ENCODE measurements at places on chromosomes 2 and 18.
A peak's percentile ranks its signal among the peaks of the same experiment; 100 is the strongest.

DNA sequence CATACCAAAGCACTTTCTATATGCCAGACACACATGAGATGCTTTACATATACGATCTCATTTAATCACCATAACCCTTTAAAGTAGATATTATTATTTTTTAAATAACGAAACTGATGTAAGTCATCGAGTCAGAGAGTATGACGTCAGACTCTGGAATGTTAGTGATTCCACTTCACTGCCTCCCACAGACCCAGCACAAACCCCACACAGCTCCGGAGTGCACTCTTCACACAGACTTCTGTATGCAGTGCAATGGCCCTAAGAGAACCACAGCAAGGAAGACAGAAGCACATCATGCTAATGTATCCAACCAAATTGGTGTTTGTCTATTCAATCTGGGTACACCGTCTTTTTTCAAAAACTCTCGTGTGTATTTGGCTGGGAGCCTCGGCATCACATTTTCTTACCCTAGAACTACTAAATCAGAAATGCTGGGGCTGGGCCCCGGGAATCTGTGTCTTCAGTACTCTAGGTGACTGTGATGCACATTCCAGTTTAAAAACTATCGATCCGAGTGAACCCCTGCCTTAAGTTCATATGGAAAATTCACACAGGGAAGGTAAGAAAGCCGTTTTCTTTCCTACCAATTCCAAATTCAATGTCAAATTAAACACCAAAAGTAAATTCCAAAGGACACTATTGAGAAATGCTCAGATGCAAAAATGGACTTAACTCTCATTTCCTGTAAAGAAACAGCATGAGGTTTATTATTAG, 117.7 kb upstream of the ACVR1C start:
- ATAC-seq, result no peak

- ATAC-seq, result no peak
Observed at GRCh38 chr2:195472501-195473234, 184.4 kb upstream of the SLC39A10 start.

GRCh38 chr2:101596333-101596732, 101.2 kb upstream of the MAP4K4 start:
- ATAC-seq, result no peak

DNA sequence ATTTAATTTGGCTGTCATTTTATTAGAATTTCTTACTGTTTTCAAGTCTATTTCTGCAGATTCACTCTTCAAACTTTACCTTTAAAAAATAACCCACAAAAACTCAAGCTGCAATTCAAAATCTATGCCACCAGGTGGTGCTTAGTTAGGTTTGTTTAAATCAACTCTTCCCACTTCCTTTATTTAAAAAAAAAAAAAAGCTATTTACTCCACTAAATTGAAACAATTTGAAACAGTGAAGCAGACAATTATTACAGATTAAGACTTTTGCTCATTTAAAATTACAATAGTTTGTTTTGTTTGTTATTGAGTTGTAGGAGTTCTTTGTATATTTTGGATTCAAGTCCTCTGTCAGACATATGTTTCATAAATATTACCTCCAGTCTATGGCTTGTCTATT, 300.0 kb downstream of the PDE11A start:
- ATAC-seq, result no peak

DNA sequence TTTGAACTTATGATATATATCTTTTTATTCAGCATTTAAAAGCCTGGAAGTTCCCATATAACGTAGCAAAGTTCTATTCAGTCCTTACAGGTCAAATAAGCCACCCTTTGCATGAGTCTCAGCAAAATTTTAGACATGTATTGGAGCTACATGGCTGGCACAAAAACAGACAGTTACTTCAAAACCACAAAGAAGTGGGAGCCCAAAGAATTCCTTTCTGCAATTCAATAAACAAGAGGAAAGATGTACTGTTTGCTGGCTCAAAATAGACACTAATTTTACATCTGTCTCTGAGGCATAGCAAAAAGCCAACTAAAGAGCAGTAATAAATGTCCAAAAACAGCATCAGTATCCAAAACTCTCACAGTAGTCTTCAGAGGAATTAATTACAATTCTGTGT, 87.0 kb downstream of the ZEB2 start:
- ATAC-seq, result no peak

DNA sequence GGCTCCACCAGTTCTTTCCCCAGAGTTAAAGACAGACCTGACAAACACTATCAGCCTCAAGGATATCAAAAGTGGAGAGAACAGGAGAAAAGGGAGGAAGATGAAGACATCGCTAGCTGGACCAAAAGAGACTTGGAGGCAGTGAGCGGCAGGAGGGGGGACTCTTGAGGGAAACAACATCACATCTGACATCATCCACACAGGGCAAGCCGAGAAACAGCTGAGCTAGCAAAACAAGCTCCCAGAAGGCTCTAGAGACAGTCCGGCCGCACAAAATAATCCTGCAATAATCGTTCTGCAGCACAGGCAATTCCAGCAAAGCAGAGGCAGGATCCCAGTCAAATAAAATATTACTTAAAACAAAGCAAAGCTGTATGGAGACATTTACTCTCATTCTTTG, 239.8 kb downstream of the EN1 start:
- ATAC-seq, result no peak

DNA sequence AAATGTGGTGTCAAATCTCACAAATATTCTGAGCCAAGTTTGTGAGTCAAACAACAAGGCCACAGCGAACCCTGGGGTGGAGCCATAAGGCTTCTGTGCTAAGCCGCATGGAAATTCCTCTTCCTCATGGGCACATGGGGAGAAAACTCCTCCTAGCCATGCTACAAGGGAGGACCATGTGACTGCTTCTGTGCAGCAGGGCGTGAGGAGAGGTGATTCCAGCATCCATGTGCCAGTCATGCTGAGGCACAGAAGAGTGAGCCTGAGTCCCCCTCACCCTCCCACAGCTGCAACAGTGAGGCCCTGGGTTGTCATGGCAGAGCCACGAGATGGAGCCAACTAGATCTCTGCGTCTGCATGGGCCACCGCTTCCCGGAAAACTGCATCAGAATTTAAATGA, 488.8 kb upstream of the RAB6C start:
- no peak for ATAC-seq

DNA sequence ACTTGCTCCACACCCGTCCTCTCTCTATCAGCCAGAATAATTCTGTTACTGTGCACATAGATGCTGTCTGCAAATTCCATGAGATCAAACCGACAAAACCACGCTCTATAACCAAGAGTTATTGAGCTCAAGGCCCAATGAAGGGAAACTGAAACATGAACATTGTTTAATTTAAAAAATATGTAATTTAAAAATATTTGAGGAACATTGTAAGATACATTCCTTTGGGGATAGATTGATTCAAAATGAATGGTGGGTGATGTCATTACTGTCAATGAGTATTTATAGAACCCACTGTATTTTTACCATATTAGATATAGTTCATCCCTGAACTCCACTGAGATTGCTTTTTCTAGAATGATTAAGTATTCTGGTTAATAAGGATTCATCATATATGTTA, 50.4 kb downstream of the NCKAP5 start:
- no peak for ATAC-seq

- no peak for ATAC-seq
Observed at GRCh38 chr2:215764441-215765048, 248.8 kb downstream of the MREG start.

DNA sequence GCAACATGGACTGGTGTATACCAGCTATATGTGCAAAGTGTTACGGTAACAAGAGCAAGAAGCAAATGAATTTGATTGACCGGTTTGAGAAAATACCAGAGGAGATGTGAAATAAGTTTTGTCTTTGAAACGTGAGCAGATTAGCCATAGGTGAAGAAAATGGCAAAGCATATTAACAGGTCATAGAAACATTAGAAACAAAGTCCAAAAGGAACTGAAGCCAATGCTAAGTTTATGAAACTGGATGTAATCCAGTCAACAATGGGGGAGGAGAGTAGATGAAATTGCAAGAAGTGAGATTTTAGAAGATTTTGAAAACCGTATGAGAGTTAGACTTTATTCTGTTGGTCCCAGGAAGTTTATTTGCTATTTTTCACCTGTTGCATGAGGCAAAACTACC, 1315.4 kb upstream of the CHAC2 start:
- ATAC-seq, result no peak

DNA sequence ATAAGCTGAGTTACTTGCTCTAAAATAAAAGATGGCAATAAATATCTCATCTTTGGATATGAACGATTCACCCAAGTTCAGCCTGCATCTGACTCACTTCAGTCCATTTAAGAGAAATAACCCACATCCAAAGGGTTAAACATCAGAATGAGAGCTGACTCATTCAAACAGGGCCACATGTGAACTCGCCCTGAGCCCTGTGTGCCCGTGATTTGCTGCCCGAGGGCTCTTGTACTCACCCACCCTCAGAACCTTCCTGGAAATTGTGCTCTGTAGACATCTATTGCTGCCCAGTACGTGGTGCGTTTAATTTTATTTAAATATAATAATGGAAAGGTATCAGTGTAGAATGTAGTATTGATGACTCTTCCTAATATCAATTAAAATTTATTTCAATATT, 66.9 kb upstream of the RBM44 start:
- ATAC-seq, result peak; percentile 76

GRCh38 chr18:43661570-43661969, 384.3 kb upstream of the SYT4 start:
- peak; percentile 64 for ATAC-seq

- ATAC-seq, result no peak
Observed at GRCh38 chr2:126836761-126837679, 61.7 kb upstream of the TEX51 start.

- ATAC-seq, result no peak
Observed at GRCh38 chr2:187642498-187642897, 88.3 kb upstream of the TFPI start.

DNA sequence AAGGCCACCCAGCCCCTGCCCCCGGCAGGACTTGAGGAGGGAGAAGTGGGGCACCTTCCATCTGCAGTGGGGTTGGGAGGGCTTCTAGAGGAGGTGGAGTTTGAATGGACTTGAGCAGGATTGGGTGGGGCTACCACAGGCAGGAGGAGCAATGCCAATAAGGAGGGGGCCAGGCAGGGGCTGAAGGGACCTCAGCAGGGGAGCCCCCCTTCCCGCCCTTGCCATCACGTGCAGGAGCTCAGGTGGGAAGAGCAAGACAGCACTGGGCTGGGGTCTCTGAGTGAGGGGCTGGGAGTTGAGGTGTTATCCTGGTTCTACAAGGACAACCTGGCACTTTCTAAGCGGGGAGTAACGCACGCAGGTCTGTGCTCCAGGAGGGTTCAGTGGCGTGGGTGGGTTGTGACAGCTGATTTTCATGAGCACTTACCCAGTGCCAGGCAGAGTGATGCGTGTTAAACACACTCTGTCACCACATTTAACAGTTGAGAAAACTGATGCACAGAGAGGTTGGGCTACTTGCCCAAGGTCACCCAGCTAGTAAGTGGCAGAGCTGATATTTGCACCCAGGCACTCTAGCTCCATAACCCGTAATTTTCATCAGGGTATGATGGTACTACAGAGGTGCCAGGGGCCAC, 4.8 kb downstream of the CHRND start:
- no peak for ATAC-seq

DNA sequence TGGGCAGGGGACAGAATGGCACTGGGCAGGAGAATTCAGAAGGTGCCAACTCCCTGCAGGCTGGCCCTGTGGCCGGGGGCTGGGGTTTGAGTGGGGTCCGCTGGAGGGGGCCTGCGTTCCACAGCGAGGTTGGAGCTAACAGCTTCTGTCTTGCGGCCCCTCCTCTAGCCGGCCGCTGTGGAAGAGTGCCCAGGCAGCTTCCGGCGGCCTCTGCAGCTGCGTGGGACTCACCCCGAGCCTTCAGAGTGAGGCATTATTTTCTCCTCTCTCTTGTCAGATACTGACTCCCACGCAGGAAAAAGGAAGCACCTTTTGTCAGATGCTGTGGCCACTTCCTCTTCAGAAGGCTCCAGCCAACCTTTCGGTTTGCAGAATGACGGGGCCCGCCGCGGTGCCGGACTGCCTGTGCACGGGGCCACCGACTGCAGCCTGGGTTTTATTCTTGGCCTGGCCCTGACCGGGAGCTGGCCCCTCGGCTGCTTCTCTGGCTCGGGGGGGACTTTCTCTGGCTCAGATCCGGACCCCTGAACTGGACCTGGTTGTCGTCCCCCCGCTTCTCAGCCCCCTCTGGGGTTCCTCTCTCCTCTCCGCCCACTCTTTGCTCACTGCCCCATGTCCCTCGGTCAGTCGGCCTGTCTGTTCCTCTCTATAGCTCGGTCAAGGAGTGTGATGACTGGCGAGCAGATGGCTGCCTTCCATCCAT, 40.1 kb downstream of the ARHGAP25 start:
- ATAC-seq, result peak; percentile 69

DNA sequence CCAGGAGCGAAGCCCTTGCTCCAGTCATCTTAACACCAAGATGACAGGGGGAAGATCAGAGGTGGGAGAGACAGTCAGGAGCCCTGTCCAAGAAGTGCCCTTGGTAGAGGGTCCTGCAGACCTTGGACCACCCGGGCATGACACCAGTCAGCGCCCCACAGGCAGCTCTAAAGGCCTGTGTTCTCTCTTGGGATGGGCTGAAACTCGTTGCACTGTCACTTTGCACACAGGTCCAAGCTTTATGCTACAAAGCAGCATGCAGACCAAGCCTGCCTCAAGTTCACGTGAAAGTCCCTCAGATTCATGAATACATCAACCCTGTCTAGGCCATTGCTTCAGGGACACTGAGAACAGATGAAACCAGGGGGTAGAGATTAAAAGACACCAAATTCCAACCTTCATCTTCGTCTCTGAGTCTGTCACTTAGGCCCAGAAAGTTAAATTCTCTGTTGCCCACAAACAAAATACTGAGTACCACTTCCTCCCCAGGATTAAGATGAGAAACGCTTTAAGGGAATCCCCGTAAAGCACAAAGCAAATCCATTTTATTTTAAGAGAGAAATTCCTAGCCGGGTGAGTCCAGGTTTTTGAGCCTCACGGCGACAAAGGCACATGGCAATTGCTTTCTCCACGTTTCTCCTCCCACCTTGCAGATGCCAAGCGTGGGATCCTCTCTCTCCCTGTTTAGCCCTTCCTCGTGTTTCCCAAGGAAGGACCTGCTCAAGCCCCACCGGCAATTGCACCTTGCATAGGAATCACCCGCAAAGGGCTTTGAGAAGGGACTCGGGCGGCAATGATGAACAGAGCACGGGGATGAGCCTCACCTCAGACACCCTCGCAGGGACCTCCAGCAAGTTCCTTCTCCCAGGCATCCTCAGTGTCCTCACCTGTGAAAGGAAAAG, 75.0 kb upstream of the ID2 start:
- ATAC-seq, result no peak

DNA sequence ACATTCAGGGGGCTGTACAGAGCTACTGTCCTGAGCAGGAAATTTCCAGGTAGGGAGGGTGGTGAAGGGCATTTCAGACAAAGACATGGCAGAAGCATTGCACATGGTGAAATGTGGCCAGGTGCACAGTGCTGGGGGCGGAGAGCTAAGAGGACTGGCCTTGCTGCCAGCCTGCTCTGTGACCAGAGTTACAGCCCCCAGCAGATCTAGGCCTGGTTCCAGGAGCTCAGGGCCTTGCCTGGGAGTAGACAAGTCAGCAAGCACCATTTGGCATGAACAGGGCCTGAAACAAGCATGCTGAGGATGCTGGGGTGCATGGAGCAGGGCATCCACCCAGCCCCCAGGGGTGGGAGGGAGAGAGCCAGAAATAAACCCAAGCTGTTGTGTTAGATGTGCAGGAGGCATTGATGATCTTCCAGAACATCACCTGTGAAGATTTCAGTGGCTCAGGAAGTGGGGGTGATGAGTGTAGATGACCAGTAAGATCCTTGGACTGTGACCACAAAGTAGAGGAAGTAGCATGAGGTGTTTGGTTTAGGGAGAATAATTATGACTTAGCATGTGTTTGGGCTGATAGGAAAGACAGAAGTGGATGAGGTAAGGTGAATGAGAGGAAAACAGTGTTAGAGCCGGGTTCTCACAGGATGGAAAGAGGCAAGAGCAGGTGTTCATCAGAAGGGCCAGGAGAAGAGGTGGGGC, 61.1 kb downstream of the COA5 start:
- ATAC-seq, result no peak
